ENCODE measurements at places on chromosomes 4 and X.

DNA sequence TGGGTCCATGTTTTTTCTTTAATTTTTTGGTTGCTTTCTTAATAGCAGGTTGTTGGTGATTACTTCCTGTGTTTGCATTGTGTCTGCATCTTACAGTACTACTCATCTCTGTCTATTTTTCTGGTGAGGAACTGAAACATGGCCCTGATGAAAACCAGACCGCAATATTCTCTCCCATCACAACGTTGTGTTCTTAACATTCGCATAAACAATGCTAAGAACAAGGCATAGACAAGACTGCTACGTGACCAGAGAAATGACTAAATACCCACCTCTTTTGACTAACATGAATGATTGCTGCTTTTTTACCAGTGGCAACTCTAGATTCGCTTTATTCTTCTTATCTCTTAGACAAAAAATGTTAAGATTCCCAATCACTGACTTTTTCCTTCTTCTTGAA lies 179.1 kb downstream of the GC start:
- DNase-seq, result no peak

- no peak for DNase-seq
Observed at GRCh38 chr4:20284990-20285389, 33.3 kb downstream of the SLIT2 start.

DNA sequence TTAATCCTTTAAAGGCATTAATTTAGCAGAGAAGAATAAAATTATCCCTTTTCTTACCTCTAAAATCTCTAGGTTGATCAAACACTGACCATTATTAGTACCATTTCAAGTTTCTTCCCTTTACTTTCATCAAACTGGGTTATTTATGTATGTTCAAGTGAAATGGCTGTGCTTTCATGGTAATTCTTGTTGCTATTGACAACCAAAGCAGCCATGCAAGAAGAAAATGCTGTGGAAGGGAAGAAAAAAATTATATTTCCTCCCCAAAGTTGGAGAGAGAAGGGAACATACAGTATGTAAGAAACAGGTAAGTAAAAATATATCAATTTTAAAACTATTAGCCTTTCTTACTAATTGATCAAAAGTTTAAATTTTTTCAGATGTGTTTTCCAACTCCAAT lies 16.2 kb downstream of the NPNT start:
- DNase-seq, result no peak

DNA sequence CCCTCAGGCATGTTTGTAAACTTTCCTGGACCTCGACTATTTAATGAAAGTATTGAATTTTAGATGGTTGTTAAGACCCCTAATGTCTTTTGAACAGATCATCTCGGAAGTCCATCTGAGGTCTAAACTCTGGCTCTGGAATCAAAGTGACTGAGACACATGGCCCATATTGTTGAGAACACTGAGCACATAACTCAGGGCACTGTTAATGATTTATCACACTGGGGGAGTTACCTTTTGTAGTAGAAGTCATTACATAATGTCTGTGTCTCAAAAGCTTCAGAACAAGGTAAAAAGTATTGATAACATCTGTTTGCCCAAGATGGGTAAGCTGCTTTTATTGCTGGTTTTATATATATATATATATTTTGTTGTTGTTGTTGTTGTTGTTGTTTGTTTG lies 103.4 kb upstream of the HS3ST1 start:
- no peak for DNase-seq

GRCh38 chr4:71251261-71251660 lies 87.6 kb upstream of the SLC4A4 start:
- DNase-seq, result no peak

- DNase-seq, result peak; percentile 18
Observed at GRCh38 chr4:3467601-3468031, 4.5 kb downstream of the DOK7 start.

DNA sequence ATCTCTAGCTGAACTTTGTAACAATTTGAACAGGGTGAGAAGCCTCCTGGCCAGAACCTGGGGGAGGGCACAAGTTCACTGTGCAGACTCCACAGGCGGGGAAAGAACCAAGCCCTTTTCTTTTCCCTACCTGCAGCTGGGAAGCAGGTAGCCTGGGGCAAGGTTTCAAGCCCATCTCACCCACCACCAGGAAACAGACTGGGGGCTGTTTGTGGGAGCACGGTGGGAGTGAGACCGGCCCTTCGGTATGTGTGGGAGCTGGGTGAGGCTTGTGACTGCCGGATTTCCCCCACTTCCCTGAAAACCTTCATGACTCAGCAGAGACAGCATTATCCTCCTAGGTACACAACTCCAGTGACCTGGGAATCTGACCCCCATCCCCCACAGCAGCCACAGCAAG lies 211.7 kb downstream of the ZNF674 start:
- no peak for DNase-seq

- DNase-seq, result peak; percentile 16
Observed at GRCh38 chrX:20060961-20061748, 55.6 kb downstream of the MAP7D2 start.

DNA sequence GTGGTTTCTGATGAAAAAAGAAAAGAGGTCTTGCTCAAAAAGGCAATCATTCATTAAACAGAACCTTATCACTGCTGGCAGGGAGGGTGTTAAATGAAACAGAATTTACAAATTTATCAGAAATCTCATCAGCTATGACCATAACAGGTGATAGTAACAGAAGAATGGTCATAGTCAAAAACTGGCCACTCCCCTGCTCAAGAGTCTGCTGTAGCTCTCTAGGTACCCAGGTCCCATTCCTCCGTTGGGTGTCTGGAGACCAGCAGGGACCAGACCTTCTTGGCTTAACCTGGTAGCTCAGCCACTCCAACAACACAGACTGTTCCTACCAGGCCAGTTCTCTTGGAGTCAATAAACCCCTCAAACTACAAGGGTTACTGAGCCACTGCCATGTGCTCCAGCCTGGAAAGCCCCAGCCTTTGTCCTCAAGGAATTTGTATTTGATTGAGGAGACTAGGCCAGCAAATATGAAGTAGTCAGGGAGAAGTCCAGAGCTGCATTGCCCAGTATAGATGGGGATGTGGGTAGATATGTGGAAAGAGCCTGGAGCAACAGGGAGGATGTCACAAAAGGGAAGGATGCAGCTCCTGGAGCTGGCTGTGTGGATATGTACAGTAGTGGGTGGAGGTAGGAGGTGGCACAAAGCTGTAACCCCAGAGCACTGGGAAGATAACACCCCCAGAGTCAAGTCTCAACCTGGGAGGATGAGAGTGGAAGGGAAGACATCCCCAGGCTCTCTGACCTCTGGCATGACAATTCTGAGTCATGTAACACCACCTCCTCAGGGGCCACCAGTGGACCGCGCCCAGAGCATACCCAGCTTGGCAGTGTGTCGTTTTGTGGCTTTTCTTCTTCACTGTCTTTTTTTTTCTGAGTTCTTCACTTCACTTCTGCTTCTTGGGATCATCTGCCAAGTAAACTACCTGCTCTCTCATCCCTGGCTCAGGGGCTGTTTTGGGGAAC lies 21.9 kb downstream of the RASL11B start:
- no peak for DNase-seq

- no peak for DNase-seq
Observed at GRCh38 chr4:4913628-4914027, 54.2 kb downstream of the MSX1 start.

DNA sequence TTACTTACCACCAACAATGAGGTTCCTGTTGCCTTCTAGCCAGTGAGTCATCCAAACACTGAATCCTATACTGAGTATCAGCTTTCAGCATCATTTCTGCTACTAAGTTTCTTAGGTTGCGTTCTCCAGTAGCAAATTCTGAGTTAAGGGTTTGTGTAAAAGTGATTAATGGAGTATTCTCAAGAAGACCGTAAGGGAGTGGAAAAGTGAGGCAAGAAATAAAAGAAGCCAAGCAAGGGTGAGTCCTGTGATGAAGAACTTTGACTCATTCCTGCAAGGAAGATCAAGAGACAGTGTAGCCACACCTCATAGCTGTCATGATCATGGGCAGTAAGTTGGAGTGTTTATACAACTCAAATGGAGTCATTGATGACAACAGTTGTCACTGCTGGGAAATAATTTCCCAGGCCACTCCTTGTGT lies 446.2 kb downstream of the RAPGEF2 start:
- no peak for DNase-seq

DNA sequence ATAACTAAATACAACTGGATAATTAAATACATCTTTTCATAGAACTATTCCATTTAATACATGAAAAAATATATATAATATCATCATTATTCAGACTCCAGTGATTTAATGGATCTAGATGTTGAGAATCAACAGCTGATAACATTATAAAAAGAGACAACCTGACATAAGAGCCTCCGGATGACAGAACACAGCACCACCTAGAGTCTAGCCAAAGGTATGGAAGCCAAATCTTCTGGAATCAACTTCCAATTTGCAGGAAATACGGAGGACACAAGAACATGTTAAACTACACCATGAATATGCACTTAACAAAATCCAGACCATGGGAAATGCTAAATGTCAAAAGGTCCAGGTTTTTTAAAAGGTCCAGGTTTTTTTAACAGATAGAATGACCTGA lies 55.0 kb downstream of the LRBA start:
- DNase-seq, result no peak

DNA sequence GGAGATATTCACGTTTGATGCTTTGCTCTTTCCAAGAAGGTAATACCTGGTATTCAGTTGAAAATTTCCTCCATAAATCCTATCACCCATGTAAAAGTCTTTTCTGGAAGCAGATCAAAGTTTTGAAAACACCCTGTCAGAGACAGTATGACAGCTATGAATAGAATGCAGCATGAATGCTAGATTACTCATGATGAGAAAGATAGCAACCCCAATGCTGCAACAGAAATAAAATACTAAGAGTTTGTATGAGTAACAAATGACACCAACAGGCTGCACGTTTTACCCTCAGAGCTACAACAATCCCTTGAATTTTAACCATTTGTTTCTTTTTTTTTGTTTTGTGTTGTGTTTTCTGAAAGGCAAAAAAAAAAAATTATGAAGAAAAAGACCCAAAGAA lies 108.6 kb downstream of the ARHGAP6 start:
- no peak for DNase-seq

DNA sequence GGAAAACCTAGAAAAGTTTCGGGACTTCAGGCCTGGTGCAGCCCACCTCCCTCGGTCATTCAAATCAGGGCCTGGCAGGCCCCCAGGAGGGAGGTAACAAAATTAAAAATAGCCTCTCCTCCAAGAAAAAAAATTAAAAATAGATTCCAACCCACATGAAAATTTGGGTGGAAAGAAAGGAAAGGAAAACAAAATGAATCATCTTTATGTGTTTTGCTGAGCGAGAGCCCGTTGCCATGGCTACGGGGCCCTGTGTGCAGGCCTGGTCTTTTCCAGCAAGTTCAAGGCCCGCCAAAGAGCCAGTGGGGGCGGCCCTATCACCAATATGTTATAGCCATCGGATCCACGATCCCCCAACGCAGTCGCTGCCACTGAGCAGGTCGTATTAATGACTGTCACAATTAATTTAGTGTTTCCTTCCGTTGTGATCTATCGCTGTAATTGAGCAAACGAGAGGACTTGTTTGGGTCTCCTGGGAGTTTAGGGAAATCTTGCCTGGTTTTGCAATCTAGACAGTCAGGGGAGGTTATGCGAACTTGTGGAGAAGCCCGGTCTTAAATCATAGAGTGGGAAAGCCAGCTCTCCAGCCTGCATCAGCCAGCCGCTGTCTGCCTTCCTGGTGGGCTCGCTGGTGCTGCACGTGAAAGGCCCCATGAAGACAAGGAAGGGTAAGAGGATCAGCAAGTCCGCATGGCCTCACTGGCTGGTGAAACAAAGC lies 452.4 kb downstream of the BCOR start:
- no peak for DNase-seq

- DNase-seq, result no peak
Observed at GRCh38 chrX:70049925-70050324, at the start of gene AWAT2. Gene AWAT2, minus strand, starts transcription at chrX:70049938. Its CDS starts 6 bp downstream, at chrX:70049932.

DNA sequence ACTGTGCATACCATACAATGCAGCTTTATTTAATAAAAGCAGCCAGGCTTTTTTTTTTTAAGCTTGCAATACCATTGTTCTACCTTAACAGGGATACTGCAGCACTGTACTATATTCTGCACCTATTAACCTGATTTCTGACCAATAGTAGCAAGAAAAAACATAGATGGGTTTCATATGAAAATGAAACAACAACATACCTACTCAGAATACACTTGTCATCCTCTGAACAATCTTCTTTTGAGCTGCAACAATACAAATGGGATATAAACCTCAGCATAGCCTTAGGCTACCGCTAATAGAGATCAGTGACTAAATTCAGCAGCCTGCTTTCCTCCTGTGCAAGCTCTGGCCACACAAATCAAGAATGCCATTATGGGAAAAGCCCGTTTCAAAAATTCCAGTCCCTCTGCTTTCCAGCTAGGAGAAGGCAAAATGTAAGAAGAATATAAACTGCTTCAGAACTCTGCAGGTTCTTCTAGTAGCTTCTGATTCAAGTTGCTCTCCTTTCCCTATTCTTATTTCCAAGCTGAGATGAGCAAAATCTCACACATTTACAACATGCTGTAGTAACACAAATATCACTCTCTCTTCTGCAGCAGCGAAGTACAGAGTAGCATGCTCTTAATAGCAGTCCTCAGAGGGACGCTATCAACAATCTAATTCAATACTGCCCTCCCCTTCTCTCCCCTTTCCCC lies 143.4 kb downstream of the KLHL13 start:
- no peak for DNase-seq

DNA sequence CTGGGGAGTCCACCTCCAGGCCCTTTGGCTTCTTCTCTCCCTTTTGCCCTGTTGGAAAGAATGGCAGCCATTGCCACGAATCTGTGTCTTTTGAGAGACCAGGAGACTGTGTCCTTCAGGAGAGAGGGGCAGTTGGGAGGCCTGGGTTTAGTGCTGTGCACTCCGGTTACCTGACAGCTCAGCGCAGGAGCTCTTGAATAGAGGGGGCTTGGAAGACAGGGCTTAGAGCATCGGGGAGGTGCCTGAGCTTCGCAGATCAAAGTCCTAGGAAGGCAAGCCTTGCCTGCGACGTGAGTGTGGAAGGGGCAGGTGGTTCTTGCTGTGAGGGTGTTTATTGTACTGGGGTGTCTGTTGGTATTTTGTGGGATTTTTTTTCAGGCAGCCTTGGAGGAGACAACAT lies 41.9 kb upstream of the TADA2B start:
- no peak for DNase-seq

DNA sequence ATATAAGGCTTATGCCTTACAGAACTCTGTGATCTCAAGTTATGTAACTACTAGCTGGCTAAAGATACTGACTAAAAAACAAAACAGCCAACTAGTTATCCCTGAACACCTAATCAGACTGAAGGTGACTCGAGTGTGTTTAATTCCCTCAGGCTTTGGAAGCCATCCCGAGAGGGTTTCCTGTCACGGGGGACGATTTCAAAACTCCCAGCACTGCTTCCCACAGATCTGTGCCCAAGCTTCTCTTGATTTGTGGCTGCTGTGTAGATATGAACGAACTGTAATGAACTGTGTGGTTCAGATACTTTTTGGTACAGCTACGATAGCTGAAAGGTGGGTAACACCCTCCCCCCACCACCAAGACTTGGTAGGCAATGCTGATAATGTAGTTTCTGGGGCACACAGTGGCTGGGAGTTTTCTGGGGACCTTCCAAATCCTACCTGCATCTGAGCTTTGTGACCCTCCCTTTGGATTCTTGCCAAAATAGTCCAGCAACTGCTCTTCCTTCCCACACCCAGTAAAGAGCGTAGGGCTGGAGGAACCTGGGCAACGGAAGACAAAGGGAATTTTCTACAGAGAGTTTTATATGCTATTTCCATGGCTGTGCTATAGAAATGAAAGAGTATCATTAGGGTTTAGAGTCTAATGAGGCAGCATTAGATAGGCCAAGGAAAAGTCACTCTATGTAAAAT lies 148.8 kb downstream of the MGST2 start:
- no peak for DNase-seq

All from glutamatergic neuron (in vitro differentiated cells).